ENCODE measurements at places on chromosomes 12 and 14.

GRCh38 chr12:11731455-11731854 is 82.0 kb downstream of the ETV6 start:
- no peak for DNase-seq

DNA sequence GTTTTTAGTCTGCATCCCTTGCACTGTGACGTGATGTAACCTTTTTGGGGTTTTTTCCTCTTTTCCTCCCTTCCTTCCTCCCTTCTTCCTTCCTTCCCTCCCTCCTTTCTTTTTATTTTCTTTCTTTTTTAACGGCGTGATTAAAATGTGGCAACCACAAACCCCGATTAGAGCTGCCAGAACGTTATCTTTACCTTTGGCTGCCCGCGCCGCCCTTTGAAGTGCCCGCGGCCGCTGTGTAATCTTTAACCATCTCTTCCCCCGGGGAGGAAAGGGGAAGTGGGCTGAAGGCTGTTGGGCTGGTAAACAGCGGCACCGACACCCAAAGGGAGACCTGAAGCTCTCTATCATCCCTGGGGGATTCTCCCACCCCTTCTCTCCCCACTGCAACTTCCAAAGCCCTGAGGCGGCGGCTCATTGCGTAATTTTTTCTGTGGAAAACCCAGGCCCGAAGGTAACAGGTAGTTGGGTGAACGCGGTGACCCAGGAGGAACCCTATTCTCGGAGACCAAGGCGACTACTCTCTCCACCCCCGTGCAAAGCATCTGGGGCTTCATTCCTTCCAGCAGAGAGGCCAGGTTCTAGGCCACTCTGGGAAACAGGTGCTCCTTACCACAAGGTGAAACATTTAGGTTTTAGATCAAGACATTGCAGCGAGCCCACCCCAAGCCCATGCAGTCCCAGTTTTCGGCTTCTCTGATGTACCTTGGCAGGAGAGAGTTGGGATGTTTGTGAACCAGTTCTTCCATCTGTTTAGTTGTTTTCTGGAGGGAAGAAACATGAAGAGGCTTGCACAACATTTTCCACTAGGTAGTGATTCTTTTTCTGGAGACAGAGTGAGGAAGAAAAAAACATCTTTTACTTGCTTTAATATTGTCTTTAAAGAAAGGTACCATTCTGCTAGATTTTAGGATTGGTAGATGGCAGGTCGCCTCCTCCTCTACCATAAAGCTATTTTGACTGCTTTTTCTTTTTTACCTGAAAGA is 1.5 kb downstream of the LGR5 start:
- DNase-seq = no peak

- DNase-seq = no peak
These were observed 1.5 kb downstream of the CLECL1 start for GRCh38 chr12:9731393-9731792.

GRCh38 chr12:6200256-6201212 is at the start of gene CD9:
Gene CD9 (plus strand): TSS chr12:6200400. CDS start chr12:6200500, 100 bp downstream.
- DNase-seq = no peak

DNA sequence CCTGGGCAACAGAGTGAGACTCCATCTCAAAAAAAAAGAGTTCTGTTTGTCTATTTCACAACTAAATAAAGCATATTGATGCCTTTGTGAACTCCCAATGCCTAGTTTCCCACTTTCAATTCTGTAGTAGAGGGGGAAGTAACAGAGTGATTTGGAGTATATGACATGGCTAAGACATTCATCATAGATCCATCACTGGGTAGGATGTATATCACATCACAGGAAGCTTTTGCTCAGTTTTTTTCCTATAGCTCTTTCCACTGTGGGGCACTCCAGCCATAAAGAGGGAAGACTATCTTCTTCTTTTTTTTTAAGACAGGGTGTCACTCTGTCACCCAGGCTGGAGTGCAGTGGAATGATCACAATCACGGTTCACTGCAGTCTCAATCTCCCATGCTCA is 154.0 kb upstream of the BCL2L14 start:
- DNase-seq = no peak

DNA sequence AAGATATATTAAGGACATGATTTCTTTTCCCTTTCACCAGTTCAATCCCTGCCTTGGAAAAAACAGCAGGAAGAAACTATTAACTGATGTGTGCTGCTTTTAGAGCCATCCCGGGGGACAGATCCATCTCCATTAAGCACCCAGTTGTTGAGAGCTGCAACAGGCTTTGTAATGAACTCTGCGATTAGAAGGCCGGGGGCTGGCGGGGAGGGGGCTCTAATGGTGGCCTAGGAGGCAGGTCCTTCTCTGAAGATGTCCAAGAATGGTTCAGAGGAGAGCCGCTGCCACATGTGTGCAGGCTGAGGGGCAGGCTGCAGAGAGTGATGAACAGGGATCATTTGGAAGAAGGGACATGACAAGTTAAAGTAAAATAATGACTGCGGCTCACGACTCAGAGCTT is 67.8 kb downstream of the GALNT8 start:
- DNase-seq = no peak

Data from omental fat pad (tissue), 4 donors.